ENCODE measurements at places on chromosomes 4 and X.

GRCh38 chr4:566035-566434 lies 10.1 kb downstream of the TMEM271 start:
- no peak for DNase-seq

- no peak for DNase-seq
Measured at GRCh38 chr4:99117876-99118693, 26.0 kb downstream of the ADH4 start.

GRCh38 chr4:72076562-72076961 lies 44.8 kb downstream of the NPFFR2 start:
- DNase-seq, result no peak

DNA sequence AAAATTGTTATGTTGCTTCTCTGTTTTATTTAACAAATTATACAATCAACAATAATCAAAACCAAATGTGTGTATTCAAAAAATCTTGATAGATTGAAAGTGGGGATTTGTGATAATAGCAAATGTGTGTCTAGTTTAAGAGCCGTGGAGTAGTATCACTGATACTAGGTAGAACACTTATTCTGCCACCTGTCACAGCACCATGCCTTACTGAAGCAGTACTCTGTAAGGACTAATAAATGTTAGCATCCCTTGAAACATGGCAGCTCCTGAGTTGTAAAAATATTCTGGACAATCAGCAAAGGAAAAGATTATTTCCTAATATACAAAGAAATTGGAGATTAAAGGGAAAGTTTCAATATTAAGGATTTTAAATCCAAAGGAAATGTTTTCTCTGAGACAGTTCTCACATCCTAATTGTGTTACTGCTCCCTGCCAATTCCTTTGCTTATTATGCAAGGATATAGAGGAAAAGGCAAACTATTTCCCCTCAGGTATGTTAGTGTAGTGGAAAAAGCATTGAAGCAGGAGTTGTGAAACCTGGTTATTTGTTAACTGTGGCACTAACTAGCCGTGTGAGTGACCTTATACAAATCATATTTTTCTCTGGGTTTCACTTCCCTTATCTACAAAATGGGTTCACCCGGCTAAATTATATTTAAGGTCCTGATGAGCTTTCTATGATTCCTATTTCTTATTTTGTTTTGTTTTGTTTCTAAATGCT lies 303.1 kb downstream of the ARHGAP24 start:
- no peak for DNase-seq

GRCh38 chr4:73864961-73865360 lies 4.2 kb upstream of the CXCL1 start:
- DNase-seq, result no peak
